ENCODE measurements at places on chromosomes 4 and X.

GRCh38 chr4:18033111-18034085, 11.8 kb upstream of the LCORL start:
- no peak for DNase-seq

DNA sequence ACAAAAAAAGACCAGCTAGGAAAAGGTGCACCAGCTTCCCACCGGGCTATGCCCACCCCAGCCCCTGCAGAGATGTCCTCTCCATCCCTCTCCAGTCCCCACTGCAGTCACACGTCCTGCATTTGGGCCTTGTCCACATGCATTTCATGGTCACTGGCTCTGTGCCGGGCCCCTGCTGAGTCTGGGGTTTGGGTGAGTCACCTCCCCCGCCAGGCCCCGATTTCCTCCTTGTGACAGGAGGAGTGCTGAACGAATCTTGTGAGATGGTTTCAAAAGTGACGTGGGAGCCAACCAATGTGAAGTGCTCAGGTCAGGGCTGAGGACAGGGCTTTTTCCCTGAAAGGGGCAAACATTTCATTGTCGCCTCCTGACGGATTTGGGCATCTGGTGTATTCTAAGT, 7.1 kb downstream of the CPZ start:
- DNase-seq, result peak; percentile 42

DNA sequence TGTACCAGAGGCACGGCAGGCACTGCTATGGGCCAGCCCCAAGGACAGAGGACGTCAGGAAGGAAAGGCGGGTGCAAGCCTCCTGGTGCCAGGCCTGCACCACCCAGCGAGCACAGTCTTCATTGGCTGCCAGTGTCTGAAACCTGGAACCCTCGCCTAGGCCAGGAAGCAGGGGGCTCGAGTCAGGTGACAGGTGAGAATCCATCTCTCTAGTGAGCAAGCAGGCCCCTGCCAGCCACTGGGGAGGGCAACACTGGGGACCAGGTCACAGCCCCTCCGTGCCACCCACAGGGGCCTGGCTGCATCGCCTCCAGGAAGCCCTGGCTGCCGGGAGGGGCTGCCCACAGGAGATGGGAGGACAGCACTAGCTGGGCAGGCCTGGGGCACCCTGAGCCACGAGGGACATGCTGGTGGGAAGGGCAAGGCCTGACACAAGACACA, 6.9 kb upstream of the HAUS3 start:
- no peak for DNase-seq

DNA sequence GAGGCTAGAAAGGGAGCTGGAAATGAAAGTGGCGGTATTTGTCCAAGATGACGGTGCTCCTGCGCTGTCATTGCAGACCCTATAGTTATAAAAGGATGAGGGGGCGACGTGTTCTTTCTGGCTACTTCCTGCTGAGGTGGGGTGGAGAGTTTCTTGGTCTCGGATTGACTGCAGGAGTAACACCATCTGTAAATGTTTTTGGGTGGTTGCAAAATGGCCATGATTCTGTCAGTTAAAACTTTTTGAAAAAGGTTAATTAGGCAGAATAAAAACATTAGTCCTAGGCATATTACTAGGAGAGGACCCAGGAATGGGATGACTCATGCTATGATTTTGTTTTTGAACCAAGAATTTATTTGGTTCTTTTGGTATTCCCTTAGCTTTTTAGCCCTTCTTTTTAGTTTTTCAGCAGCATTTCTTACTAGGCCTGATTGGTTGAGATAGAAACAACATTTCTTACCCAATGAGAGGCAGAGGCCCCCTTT, 53.1 kb downstream of the USP11 start:
- no peak for DNase-seq

DNA sequence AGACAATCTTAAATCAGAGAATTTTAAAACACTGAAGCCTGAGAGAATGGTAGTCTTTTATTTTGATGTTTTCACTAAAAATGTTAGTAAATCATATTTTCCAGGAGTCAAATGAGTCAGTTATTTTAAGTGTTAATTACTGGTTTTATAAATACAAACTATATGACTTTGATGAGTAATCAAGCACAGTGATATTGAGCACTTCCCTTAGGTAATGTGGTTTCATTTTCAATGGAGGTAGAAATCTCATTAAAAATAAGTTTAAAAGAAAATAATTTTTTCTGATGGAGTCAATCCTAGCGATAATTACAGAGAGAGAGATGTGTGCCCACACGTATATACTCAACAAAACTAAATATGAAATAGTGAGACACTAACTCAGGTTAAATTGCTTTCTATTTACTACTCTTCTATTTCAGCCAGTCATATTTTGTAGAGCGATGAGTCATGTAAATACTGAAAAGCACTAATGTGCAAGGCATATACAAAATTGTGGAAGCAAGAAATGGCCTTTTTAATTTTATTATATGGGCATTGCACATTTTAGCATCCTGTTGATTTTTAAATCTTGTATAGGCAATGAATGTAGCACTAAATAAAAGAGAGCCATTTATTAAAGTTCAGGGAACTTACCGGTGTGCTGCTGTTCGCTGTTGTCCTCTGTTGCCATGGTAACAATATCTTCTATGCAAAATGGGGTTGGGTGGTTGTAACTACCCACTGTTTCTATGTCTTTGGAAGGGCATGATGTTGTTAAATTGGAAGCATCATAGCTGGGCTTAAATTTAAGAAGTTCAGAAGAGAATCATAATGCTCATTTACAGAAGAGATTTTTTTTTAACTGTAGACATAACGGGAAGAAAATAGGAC, 513.7 kb downstream of the TLL1 start:
- DNase-seq, result no peak

GRCh38 chrX:115690511-115691216, 129.7 kb downstream of the PLS3 start:
- DNase-seq, result peak; percentile 60

DNA sequence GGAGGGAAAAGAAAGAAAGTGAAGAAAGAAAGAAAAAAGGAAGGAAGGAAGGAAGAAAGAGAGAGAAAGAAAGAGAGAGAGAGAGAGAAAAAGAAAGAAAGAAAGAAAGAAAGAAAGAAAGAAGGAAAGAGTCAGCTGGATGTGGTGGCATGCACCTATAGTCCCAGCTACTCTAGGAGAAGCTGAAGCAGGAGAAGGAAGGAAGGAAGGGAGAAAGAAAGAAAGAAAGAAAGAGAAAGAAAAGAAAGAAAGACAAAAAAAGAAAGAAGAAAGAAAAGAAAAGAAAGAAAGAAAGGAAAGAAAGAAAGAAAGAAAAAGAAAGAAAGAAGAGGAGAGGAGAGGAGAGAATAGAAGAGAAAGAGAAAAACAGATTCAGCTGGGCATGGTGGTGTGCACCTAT, 44.3 kb upstream of the ERVMER34-1 start:
- no peak for DNase-seq

Data from retinal pigment epithelial cell (primary cell).